ENCODE measurements at places on chromosomes 5 and 9. TPM values are rescaled to one million over a fixed set of nuclear protein-coding genes. Genes with fewer than 3 reads are reported as not detected.

PRSS3 gene
- 6.5 TPM for total RNA-seq

ADAMTS6 gene
- total RNA-seq = 2.6 TPM

PDE6A gene
- not detected for total RNA-seq

ARSB gene
- total RNA-seq = 9.9 TPM

FUT7 gene
- not detected for total RNA-seq

FAXDC2 gene
- total RNA-seq = 15.0 TPM

IFNB1 gene
- not detected for total RNA-seq

ZCCHC7 gene
- 31.7 TPM for total RNA-seq

RNF208 gene
- total RNA-seq = 6.5 TPM

ROPN1L gene
- not detected for total RNA-seq

CAMSAP1 gene
- total RNA-seq = 35.8 TPM

TMEM8B gene
- total RNA-seq = 32.3 TPM

CAMK2A gene
- total RNA-seq = 1.4 TPM

INSL4 gene
- total RNA-seq = not detected

POLR1E gene
- 27.5 TPM for total RNA-seq

SPINK7 gene
- not detected for total RNA-seq

HARS2 gene
- total RNA-seq = 34.0 TPM
